Gastrocnemius medialis (tissue), 4 donors: ENCODE measurements at places on chromosomes 5 and 9.
A peak's percentile ranks its signal among the peaks of the same experiment; 100 is the strongest.

DNA sequence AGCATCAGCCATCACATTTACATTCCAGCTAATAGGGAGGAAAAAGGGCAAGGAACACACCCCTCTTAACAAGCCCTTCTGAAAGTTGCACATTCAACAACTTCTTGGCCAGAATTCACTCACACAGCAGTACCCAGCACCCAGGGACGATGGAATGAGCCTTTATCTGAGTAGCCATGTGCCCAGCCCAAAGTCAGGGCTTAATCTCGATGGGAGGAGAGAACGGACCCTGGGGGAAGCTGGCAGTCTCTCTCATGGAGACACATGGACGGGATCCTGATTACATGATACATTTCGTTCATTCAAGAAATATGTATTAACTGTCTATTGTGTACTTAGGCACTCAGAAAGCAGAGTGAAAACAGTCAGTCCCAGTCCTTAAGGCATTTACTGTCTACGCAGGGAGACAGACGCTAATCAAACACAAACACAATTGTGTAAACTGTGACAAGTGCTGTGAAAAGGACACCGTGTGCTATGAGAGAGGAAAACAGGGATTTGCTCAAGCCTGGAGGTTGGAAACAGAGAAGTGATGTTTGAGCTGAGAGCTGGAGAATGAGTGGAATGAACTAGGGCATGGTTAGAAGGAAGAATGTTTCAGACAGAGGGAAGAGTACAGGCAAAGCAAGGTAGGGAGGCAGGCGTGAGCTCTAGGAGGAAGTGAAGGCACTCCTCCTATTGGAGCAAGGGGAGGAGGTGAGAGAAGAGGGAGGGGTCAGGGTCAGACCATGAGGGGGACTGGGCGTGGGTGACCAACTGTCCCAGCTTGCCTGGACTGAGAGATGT, 7.4 kb downstream of the OTULINL start:
- H3K27ac ChIP-seq: no peak overlapping the region
- no peaks in the 10 kb centered on the region for H3K36me3 ChIP-seq
- H3K27me3 ChIP-seq: no peaks in the 10 kb centered on the region
- H3K4me1 ChIP-seq: no peaks in the 10 kb centered on the region

- no peaks in the 10 kb centered on the region for H3K4me1 ChIP-seq
- no peak overlapping the region for H3K4me3 ChIP-seq
- no peak overlapping the region for H3K27ac ChIP-seq
- no peaks in the 10 kb centered on the region for H3K27me3 ChIP-seq
- no peak for DNase-seq
- no peaks in the 10 kb centered on the region for H3K36me3 ChIP-seq
Observed at GRCh38 chr9:132641216-132641615, 28.6 kb downstream of the DDX31 start.

GRCh38 chr5:53246042-53246836, 136.7 kb upstream of the MOCS2 start:
- no peaks in the 10 kb centered on the region for H3K4me1 ChIP-seq
- DNase-seq: no peak
- H3K27ac ChIP-seq: no peak overlapping the region
- H3K27me3 ChIP-seq: no peaks in the 10 kb centered on the region

- no peaks in the 10 kb centered on the region for H3K36me3 ChIP-seq
- no peak for DNase-seq
- H3K4me3 ChIP-seq: no peak overlapping the region
- no peak overlapping the region for H3K27ac ChIP-seq
- no peaks in the 10 kb centered on the region for H3K4me1 ChIP-seq
- no peaks in the 10 kb centered on the region for H3K27me3 ChIP-seq
Observed at GRCh38 chr5:150069672-150070627, 16.4 kb downstream of the CSF1R start.

- H3K4me1 ChIP-seq: no peaks in the 10 kb centered on the region
- H3K36me3 ChIP-seq: no peaks in the 10 kb centered on the region
- no peak overlapping the region for H3K27ac ChIP-seq
- H3K4me3 ChIP-seq: no peak overlapping the region
- no peaks in the 10 kb centered on the region for H3K27me3 ChIP-seq
Observed at GRCh38 chr5:28810751-28811136, 1772.4 kb upstream of the CDH9 start.

DNA sequence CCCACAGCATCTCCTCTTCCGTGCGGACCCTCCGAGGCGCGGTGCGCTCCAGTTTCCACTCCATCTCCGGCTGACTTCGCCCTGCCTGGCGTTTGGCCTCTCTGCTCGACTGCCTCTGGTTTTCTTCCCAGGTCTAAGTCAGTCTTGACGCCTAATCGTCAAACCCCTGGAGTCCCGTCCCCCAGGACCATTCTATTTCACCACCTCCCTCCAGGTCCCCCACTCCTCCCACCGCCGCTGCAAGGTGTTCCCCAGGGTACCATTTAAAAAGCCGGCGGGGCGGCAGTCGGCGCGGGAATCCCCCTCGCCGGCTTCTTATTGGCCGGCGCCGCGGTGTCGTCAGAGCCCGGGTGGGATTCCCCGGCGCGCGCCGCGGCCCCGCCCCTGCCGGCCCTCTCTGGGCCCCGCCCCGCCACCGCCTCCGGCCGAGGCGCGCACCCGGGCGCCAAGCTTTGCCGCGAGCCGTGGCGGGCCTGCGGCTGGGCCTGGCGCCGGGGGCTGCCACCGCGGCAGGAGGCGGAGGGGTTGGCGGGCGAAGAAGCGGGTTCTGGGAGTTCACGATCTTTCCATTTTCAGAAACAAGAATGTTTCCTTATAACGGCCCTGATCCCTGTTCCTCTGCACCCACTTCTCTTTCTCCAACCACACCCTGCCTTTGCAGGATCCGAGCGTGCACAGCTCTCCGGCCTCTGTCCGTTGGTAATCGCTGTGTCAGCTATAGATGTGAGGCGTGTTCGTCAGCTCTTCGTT, at the start of gene CDC20B:
CDC20B (minus strand) TSS at position 241 of the 750 bp plus-strand sequence; CDS start at position 64, 177 bp downstream.
- H3K36me3 ChIP-seq: no peaks in the 10 kb centered on the region
- peak; percentile 35 for DNase-seq
